Activated CD8-positive, alpha-beta memory T cell treated with anti-CD3 and anti-CD28 coated beads, Interleukin-2, amount 10 ng/mL, durations not matched to agents 7 days and 5 days (primary cell): ENCODE measurements at places on chromosomes 6 and 20. TPM values are rescaled to one million over a fixed set of nuclear protein-coding genes. Genes with fewer than 3 reads are reported as not detected.

Gene GMPR
- 11.8 TPM for total RNA-seq

DNA sequence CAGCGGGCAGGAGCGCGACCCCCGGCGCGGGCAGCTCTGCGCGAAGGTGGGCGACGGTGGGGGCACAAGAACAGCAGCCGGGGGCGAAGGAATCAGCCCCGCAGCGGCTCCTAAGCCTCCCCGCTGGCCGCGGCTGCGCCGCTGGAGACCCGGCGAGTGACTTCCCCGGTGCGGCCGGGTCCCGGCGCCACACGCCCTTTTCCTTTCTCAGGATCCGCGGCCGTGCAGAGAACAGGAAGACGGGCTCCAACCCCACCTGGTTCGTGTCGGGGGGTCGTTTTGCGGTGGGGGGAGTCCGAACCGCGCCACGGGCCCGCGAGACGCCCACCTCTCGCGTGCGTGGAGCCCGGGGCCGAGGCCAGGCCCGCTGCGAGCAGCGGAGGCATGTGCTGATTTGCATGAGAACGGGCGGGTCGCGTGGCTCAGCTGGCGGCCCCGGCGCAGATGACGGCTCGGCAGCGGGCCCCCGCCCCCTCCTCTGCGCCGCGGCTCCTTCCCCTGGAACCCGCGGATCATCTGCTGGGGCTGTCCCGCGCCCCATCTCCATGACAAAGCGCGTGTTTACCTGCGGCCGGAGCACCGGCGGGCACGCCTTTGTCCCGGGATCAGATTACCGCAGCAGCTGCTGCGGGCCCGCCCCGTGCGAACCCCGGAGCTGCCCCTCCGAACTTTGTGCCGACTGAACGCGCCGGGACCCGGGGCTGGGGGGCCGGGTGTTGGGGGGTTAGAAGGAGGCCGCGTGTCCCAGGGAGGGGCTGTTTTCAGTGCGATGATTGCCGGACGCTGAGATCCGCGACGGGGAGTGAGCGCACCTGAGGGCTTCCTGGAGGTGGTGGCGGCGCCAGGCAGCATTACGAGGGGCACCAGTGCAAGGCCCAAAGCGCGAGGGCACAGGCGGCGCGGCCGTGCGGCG lies 4.9 kb upstream of the DLL1 start:
- no peak for DNase-seq

DNA sequence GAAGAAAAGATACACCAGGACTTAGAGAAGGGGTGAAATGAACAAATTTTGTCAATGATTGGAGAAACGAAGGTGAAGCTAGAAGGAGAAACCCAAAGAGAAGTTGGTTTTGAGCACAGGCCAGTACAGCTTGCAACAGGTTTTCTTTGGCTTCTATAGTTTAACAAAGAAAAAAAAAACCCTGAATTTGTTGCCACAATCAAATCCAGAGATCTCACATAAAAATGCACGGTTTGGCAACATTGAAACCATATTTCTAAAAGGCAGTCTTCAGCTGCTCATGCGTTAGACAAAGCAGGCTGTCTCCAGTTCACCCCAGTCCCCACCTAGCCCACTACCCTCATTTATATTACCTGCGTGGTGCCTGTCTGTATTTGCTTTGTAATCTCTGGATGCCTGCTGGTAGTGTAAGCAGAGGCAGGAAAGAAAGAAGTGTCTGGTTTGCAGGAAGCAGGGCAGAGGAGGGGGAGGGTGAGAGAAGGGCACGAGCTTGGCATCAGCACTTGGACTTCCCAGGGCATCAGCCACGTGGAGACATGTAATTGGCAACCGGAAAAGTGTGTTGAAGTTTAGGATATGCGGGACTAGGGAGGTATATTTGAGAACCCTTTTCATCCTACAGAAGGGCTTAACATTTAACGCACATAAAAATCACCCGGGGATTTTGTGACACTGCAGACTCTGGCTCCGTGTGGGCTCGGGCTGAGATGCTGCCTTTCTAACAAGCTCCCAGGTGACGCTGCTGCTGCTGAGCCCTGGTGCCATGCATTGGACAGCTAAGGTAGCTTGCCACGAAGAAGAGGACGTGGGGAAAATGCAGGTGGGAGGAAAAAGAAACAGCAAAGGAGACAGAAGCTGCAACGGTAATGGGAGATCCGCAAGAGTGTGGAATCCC lies 14.4 kb downstream of the PFDN4 start:
- no peak for DNase-seq

DNA sequence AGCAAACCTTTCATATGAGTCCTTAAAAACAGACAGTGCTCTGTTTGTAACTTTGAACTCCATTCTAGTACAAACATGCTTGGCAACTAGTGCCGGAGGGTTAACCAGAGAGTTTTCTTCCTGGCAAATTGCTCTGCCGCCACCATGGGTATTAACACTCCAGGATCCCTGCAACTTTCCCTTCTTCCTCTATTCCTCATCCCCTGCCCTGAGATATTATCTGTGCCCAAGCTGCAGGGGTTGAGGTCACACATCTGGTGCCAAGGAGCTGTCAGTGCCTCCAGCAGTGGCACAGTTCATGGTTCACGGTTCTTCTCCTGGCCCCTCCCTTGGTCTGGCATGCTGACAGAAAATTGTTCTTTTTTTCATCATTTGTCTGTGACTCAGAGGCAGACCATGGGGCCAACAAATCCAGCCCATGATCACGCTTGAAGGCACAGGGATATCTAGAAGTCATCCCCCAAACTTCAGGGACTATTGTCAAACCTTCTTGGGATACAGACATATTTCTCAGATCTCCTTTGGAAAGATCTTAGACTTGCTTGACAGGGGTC lies 77.5 kb downstream of the ATXN1 start:
- no peak for DNase-seq

GRCh38 chr6:403659-404655 lies 12.4 kb downstream of the IRF4 start:
- peak; percentile 52 for DNase-seq
